Activated CD4-positive, alpha-beta memory T cell treated with anti-CD3 and anti-CD28 coated beads for 36 hours (primary cell): ENCODE measurements at places on chromosomes 12 and 14.

DNA sequence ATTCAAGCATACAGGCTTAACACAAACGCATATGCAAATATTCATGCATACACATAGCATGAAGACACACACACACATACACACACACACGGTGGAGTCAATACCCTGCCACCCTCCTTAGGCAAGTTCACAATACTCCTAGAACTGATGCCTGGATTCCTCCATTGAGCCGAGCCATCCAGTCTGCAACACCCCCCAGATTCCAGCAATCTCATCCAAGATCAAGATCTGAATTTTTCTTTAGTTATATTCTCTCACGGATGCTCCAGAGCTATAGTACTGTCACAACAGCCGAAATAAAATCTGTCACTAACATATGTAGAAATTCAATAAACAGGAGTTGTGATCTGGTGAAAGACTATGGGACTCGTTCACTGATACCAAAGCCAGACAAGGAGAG lies 110.8 kb downstream of the NUAK1 start:
- H3K27ac ChIP-seq = no peak overlapping the region
- no peaks in the 10 kb centered on the region for H3K4me1 ChIP-seq
- H3K4me3 ChIP-seq = no peak overlapping the region
- H3K27me3 ChIP-seq = no peaks in the 10 kb centered on the region

GRCh38 chr12:88998421-88998820 lies 353.9 kb downstream of the DUSP6 start:
- no peak overlapping the region for H3K4me3 ChIP-seq
- no peak overlapping the region for H3K27ac ChIP-seq
- DNase-seq = no peak

- no peak overlapping the region for H3K4me3 ChIP-seq
- H3K27me3 ChIP-seq = peaks cover 8% of the 10 kb centered on the region
- no peak for DNase-seq
- no peak overlapping the region for H3K27ac ChIP-seq
- no peaks in the 10 kb centered on the region for H3K36me3 ChIP-seq
- H3K4me1 ChIP-seq = no peaks in the 10 kb centered on the region
These were observed 15.8 kb downstream of the FAM222A start for GRCh38 chr12:109729371-109729781.

- H3K4me3 ChIP-seq = no peak overlapping the region
- no peak for DNase-seq
These were observed 104.3 kb upstream of the SLC38A4 start for GRCh38 chr12:46930101-46930500.

GRCh38 chr14:54686871-54687749 lies 120.2 kb downstream of the SAMD4A start:
- peaks cover 7% of the 10 kb centered on the region for H3K27me3 ChIP-seq
- H3K27ac ChIP-seq = no peak overlapping the region
- peaks cover 18% of the 10 kb centered on the region for H3K4me1 ChIP-seq
- no peaks in the 10 kb centered on the region for H3K36me3 ChIP-seq
- DNase-seq = no peak

GRCh38 chr12:27304856-27305255 lies 27.8 kb upstream of the BMAL2 start:
- no peak for DNase-seq
- H3K27ac ChIP-seq = no peak overlapping the region
- H3K27me3 ChIP-seq = no peaks in the 10 kb centered on the region
- H3K36me3 ChIP-seq = peaks cover 6% of the 10 kb centered on the region
- no peak overlapping the region for H3K4me3 ChIP-seq

- H3K4me3 ChIP-seq = no peak overlapping the region
- peaks cover 8% of the 10 kb centered on the region for H3K4me1 ChIP-seq
- no peak overlapping the region for H3K27ac ChIP-seq
- H3K36me3 ChIP-seq = no peaks in the 10 kb centered on the region
These were observed 132.3 kb downstream of the KSR2 start for GRCh38 chr12:117836476-117836875.

- peaks cover 62% of the 10 kb centered on the region for H3K36me3 ChIP-seq
- no peaks in the 10 kb centered on the region for H3K4me1 ChIP-seq
- DNase-seq = no peak
- H3K27ac ChIP-seq = no peak overlapping the region
These were observed 24.0 kb downstream of the PRDM4 start for GRCh38 chr12:107736914-107737313.

DNA sequence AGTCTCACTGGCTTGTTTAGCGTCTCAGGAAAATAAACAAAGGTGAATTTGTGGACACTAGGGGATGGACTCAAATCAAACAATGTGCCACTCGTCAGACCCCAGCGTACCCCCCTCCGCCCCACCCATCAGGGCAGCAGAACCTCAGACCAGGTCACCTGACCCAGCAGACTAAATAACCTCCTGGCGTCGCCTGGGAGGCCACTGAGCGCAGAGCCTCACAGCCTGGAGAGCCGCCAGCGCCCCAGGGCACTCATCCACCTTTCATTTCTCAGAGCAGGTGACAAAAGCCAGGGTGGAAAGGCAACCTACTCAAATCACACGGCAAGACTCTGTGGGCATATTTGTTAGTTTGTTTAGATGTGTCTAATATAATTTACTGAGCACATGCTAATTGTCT lies 100.9 kb downstream of the DICER1 start:
- H3K4me1 ChIP-seq = peaks cover 5% of the 10 kb centered on the region
- H3K36me3 ChIP-seq = no peaks in the 10 kb centered on the region
- no peak overlapping the region for H3K4me3 ChIP-seq
